Cortex of kidney (tissue), 1 donor: ENCODE measurements at places on chromosomes 12 and 14.

- no peak for DNase-seq
Measured at GRCh38 chr14:20515846-20516245, 10.5 kb downstream of the RNASE10 start.

DNA sequence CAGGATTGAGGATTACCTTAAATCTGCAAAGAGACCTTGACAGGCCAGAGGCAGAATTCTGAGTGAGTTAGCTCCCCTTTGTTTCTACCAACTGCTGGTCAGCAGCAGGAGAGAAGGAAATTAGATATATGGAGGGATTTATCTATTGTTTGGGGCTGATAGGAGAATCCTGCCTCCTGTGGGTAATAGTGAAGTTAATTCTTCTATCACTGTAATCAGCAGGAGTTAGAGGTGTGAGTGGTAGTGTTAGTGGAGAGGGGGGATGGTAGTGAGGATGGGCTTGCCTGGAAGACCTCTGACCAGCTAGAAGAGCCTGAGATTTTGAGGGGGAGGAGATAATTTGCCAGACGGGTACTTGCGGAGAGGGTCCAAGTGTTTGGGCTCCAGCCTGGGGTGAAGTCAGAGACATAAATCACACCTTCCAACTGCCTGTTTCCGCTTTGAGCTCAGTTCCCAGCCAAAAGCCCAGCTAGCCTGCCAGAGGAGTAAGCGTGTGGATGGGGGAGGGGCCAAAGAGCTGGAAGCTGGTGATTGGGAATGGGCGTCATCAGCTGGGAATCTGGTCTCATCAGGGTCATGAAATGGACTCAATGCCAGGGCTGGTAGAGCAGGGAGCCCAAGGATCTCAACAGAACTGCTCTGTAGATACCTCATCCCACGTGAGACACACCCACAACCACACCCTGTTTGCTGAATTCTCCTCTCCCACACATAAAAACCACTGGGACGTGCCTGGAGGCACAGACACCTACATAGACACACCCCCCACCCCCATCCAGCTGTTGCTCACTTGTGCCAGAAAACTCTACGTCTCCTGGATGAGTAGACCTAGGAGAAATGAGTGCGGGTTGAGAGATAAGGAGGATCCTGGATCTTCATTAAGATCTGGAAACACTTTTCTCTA is 13.1 kb upstream of the ITGA5 start:
- DNase-seq = no peak

GRCh38 chr14:69101331-69101826 is 51.5 kb downstream of the DCAF5 start:
- no peak for DNase-seq

DNA sequence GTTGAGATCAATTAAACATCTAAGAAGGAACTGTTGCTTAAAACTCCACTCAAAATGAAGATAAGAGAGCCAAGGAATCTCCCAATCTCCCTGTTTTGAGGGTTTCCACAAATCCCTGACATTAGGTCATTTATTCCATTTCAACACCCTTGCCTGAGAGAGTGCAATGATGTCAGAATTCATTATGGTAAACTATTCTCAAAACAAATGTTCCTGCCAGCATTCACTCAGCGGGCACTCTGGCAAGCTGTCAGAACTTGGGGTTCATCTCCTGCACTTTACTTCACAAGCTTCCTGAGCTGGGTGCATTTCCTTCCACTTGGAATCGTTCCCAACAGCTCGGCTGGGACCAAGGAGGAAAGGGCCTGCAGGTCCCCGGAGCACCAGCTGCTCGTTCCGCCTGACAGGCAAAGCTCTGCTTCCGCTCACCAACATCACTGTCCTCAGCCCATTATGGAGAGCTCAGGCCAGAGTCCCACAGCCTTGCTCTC is 117.8 kb downstream of the TTC7B start:
- DNase-seq = no peak

DNA sequence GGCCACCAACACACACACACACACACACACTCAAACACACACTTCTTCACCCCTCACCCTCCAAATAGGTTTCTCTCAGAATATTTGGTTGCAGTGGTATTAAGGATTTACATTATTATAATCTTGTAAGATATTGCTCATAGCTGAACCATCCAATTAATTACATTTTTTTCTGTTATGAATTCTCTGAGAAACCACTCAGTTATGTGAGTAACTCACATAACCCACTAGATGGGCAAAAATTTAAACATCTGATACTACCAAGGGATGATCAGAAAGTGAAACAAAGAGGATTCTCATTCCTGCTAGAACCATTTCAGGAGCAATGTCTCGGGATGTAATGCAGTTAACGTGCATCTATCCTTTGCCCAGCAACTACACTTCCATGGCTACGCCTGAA is 31.6 kb downstream of the TMTC1 start:
- no peak for DNase-seq

DNA sequence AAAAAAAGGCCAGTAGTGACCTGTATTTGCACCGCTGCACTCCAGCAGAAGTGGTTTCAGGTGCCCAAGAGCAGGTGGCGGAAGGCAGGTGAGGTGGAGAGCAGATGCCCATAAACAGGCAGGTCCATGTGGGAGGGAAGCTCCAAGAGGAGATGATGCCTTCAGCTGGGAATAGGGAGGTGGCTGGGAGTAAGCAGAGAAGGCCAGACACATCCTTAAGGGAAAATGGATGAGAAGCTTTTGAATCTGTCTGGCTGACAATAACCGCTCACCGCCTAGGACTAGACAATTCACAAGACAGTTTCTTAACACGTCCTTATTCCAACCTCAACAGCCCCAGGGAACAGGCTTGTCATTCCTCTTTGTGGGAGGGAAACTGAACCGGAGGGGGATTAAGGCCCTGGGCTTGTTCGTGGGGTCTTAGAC is 43.9 kb upstream of the PLEKHG6 start:
- no peak for DNase-seq

GRCh38 chr12:29843036-29843435 is 59.3 kb upstream of the TMTC1 start:
- DNase-seq = no peak

DNA sequence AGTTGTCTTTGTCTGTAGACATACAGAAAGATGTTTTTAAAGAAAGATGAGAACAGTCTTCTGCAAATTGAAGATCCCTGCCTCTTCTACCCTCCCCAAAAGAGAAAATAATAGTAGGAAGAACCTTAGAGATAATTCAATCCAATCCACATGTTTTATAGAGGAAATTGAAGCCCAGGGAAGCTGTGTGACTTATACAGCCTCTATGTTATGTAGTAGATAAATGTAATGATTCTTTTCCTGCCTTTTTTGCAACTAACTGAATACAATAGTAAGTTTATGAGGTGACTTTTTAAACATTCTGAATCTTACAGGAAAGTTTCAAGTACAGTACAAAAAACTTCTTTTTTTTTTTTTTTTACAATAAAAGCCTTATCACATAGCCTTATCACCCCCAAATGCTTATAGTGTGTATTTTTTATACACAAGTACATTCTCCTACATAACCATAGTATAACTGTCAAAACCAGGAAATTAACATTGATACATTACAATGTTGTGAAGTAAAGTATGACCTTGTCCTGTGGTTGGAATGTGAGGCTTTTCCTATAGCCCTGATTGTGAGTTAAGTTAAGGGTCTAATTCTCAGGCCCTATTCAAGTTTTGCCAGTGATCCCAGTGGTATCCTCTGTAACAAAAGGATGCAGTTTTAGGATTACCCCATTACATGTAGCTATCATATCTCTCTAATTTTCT is 94.4 kb downstream of the FIGNL2 start:
- DNase-seq = no peak

DNA sequence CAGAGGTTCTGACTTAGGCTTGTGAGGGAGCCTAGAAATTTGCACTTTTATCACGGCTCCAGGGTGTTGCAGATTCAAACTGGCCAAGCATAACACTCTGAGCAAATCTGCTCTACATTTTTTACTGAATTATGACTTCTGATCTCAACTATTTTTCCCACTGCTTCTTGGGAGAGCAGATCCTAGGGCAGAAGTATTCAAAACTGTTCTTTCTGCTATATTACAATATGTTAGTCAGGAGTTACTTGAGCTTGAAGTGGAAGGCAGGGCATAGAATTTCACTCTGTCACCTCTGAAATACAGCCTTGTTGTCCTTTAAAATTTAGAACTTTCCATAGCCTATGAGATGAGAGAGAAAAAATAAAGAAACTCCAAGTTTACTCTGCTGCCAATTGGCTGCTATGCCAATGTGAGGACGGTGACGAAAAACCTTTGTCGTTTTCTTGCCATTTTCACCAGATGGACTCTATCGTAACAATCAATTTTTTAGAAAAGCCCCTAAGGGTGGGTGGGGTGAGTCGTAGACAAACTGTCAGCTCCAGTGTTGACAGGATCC is 16.4 kb upstream of the KERA start:
- DNase-seq = no peak

DNA sequence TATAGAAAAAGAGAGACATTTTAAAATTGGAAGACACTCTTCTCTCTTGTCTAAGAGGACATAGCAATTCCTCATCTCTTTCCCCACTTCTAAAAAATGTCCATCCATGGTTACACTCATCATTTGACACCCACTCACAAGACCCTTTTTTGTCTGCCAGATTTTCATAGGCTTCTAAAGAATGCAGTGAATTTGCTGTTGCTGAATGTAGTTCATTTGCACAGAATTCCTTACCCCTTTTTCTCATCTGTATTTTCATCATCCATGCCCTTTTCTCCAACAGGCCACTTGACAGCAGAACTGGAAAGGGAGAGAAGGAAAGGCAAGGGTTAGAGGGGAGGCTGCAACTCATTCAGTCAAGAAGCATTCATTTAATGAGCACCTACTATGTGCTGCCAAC is 128.0 kb downstream of the NUAK1 start:
- no peak for DNase-seq

DNA sequence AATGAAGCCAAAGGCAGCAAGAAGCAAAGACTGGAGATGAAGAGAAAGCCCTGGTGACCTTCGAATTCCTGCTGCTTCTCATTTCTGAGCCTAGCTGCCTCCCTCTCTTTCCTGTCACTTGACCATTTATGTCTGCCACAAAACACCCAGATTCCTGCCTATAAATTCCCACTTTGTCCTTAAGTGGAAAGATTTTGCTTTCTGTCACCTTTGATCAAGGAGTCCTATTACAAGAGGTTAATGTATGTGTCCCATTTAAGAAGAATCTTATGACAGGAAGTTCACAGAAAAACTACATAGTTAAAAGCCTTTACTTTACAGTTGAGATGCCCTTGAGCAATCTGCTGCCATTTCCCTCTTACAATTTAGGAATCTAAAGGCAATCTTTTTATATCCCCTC is 155.7 kb downstream of the GALC start:
- no peak for DNase-seq

GRCh38 chr14:65433646-65434045 is 21.1 kb downstream of the FUT8 start:
- DNase-seq = no peak

DNA sequence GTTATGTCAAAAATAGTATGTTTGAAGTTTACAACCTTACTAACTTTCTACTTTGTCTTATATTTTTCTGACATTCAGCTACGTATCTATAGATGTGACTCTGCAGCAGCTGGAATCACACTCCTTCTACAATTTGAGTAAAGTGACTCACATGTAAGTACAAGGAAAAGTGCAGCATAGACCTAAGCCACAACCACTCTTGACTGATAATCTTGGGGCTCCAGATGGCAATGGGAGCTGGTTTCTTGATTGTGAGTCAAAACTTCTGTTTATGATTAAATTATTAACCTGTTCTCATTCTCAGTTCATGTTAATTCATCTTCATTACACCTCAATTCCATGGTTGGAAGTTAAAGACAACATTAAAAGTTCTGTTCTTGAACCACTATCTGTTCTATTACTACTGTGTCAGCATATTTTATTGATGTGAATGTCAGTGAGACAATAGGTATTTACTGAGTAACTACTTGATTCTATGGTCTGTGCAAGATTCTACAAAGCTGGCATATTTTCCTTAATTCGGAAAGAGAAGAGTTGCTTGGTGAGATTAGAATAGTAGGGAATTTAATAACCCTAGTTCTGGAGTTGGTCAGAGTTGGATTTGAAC is 112.9 kb downstream of the TSHR start:
- DNase-seq = no peak

DNA sequence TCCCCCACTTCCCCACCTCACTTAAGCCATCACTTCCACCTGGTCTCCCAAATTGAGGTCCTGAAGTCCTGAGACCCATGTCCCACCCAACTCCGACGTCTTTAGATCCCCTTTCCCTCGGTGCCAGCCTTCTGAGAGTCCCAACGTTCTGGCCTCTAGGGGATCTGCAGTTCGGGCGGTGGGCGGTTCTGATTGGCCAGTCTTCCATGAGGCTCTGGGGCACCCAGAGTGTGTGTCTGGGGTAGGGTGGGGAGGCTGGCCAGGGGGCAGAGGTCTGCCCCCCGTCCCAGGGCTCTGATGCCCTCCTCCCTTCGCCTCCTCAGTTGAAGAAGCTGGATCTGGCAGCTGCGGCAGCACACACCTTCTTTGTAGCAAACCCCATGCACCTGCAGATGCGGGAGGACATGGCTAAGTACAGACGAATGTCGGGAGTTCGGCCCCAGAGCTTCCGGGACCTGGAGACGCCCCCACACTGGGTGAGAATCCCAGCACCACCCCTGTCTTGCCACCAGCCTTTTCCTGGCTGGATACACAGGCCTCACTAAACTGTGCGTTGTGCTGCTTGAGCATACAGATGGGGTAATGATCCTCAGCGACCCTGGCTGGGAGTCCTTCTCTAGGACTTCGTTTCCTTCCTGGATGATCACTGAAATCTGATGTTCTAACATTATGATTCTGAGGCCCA is 1.5 kb downstream of the P3H3 start:
- DNase-seq = no peak

- no peak for DNase-seq
Measured at GRCh38 chr12:73833746-73834145, 703.9 kb upstream of the ATXN7L3B start.

DNA sequence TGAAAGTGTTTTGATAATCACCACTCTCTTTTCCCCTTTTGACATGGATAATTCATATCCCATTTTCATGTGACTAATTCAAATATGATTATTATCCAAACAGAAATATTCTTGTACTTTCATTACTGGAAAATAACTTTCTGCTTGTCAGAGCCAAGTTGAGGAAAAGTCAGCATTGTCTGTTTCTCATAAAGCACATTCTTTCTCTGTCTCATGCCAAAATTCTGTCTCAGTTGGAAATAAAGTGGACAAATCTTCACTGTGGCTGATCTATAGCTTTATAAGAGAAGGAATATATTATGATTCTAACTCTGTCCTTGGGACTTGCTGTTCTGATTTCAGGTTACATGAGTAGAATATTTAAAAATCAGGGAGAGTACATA is 22.7 kb upstream of the PRICKLE1 start:
- DNase-seq = no peak

- DNase-seq = no peak
Measured at GRCh38 chr14:74974364-74975058, 19.1 kb upstream of the PGF start.
